ENCODE measurements at places on chromosomes 3 and 15.

DNA sequence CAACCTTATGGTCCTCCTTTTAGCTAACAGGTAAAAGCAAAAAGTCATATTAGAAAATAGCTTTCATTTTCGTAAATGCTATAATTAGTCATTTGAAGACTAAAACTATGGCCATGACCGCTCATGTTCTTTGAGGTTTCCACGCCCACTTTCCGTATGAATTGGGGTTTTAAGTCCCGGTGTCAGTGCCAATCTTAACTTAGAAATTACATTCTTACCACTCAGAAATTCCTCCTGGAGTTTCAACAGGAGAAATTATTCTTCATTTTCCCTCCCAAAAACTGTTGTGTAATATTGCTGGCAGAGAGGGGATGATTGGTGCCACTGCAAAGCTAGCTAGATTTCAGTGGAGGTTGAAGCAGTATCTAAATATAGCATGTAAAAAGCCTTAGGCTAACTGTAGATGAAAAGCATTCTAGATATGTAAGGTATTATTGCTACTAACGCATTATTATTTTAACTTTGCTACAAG, 71.0 kb upstream of the MDFIC2 start:
- H3K4me3 ChIP-seq = no peak overlapping the region
- no peaks in the 10 kb centered on the region for H3K36me3 ChIP-seq
- no peak for DNase-seq
- no peaks in the 10 kb centered on the region for H3K27me3 ChIP-seq
- H3K4me1 ChIP-seq = peaks cover 13% of the 10 kb centered on the region

DNA sequence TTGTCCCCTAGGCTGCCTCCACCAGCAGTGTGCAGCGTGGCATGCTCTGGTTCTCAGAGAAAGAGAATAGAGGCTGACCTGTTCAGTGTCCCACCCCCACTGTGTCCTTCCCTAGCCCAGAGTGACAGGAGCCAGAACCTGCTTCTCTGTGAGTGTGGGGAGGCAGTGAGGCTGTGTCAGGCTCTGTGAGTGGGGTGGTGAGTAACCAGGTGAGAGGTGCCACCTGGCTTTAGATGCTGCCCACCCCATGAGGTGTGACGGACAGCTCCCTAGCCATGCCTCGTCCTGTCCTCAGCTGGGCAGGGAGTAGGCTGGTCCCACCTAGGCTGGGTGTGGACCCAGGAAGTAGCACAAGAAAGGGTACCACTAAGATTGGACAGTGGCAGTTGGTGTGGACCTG, 6.3 kb downstream of the TEX264 start:
- peaks cover 73% of the 10 kb centered on the region for H3K36me3 ChIP-seq
- H3K27ac ChIP-seq = peak overlapping the region; percentile 13
- H3K4me1 ChIP-seq = peaks cover 57% of the 10 kb centered on the region

GRCh38 chr3:128173849-128174248, 20.6 kb downstream of the EEFSEC start:
- H3K27ac ChIP-seq = no peak overlapping the region
- H3K36me3 ChIP-seq = no peaks in the 10 kb centered on the region
- no peaks in the 10 kb centered on the region for H3K27me3 ChIP-seq
- no peak for DNase-seq

DNA sequence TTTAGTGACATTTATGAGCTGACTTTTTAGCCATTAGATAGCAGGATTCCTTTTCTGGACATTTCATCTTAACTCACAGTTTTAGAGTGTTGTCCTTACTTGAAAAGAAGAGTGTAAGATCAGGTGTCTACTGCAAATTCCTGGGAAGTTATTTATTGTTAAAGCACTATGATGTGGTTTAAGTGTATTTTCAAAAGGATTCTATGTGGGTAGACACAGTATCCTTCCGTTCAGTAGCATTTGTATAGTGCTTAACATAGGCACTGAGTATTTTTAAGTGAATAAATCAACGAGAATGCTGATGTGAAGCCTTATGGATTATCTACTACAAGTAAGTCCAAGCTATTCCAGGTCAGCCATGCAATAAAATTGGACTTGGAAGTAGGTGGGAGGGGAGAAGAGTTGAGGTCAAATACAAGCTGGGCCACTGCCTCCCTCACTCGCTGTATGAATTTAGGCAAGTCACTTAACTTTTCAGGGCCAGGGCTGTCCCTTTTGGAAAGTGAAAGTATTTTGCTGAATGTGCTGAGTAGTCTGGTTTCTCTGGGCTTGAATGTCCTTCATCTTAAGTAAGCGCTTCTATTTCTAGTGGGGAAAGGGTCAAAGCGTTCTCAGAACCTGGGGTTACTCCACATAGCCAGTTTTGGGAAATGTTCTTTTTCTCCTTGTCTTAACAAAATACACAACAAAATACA, 48.6 kb downstream of the GAP43 start:
- H3K4me1 ChIP-seq = no peaks in the 10 kb centered on the region
- no peaks in the 10 kb centered on the region for H3K27me3 ChIP-seq
- H3K27ac ChIP-seq = no peak overlapping the region
- H3K4me3 ChIP-seq = no peak overlapping the region
- no peaks in the 10 kb centered on the region for H3K36me3 ChIP-seq

DNA sequence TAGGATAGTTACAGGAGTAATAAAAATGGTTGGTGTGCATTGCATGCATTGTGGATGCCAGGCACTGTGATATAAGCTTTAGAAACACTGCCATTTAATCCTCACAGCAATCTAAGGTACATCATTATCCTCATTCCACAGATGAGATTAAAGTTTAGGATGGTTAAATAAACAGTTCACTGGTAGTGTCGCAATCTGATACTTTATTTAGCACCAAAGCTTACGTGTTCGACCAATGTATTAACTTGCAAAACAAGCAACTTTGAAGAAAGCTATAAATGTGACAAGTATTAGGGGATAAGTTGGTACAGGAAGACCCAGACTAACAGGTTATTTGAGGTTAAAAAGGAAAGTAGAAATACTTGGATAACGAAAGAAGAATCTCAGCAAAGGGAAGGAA, 150.5 kb upstream of the ZNF385D start:
- no peaks in the 10 kb centered on the region for H3K4me1 ChIP-seq
- no peak for DNase-seq
- no peak overlapping the region for H3K4me3 ChIP-seq

DNA sequence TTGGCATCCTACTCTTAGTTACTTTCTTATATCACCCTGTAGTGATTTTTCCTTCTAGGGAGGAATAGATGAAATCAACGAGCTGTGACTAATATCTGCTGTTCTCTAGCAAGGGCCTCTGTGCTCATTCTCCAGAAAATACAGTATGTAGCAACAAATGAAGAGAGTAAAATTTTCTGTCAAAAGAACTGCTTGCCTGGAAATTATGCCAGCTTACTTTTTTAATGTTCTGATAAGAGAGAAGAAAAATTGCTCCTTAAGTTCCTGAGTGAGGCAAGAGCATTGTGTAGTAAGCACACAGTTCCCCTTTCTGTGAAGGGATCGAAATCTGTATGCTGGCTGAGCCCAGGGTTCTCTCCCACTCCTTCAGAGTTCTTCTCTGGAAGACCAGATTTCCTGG, 51.4 kb upstream of the GK5 start:
- no peaks in the 10 kb centered on the region for H3K27me3 ChIP-seq
- no peaks in the 10 kb centered on the region for H3K4me1 ChIP-seq
- DNase-seq = no peak
- H3K36me3 ChIP-seq = no peaks in the 10 kb centered on the region
- H3K27ac ChIP-seq = no peak overlapping the region

DNA sequence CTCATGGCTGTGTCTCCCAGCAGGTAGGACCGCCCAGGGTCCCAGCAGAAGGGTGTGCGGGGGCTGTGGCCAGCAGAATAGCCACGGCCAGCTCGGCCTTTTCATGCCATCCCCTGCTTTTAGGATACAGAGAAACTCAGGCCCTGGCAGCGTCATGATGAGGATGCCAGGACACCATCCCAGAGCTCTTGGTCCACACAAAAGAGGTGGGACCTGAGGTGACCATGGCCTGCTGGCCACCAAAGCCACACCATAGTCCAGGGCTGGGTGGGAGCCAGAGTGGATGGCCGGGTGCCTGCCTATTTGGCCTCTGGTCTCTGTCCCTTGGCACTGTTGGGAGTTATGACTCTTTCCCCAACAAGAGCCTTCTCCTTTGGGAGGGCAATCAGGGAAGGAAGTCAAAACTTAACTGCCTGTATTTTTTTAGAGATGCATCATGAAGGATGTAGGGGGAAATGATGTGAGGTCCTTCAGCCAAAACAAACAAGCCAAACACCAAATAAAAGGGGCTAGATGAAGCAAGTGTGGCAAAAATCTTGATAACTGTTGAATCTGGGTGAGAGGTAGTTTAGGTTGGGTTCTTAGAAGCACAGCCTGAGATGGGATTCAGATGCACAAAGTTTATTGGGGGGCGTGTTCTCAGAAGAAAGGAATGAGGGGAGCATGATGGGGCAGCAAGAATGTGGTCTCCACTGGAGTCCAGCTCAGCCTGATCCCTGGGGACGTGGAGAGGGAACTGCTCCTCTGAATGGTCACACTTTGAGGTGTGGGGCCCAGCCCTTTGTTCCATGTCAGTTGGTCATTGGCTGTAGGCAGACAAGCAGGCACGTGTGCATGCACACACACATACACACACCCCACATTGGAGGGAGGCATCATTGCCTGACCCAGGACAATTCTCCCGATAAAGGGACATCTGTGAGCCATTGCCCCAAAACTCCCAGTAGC, 33.2 kb downstream of the SMAD6 start:
- no peak for DNase-seq
- H3K4me1 ChIP-seq = peaks cover 20% of the 10 kb centered on the region
- peak overlapping the region; percentile 70 for H3K27ac ChIP-seq
- H3K36me3 ChIP-seq = no peaks in the 10 kb centered on the region

GRCh38 chr15:101479851-101480612, 9.5 kb downstream of the PCSK6 start:
- no peak overlapping the region for H3K27ac ChIP-seq
- H3K4me3 ChIP-seq = no peak overlapping the region
- H3K36me3 ChIP-seq = no peaks in the 10 kb centered on the region
- H3K27me3 ChIP-seq = no peaks in the 10 kb centered on the region
- H3K4me1 ChIP-seq = peaks cover 27% of the 10 kb centered on the region

GRCh38 chr15:60814062-60814461, 335.1 kb upstream of the ICE2 start:
- DNase-seq = no peak
- no peaks in the 10 kb centered on the region for H3K36me3 ChIP-seq
- no peaks in the 10 kb centered on the region for H3K27me3 ChIP-seq
- H3K27ac ChIP-seq = no peak overlapping the region

- H3K27me3 ChIP-seq = no peaks in the 10 kb centered on the region
- H3K27ac ChIP-seq = peak overlapping the region; percentile 98
- DNase-seq = no peak
- no peaks in the 10 kb centered on the region for H3K36me3 ChIP-seq
Measured at GRCh38 chr3:136193278-136194054, 2.7 kb downstream of the MSL2 start.

- no peak overlapping the region for H3K4me3 ChIP-seq
- no peaks in the 10 kb centered on the region for H3K27me3 ChIP-seq
- no peak for DNase-seq
- no peaks in the 10 kb centered on the region for H3K4me1 ChIP-seq
- H3K27ac ChIP-seq = no peak overlapping the region
- no peaks in the 10 kb centered on the region for H3K36me3 ChIP-seq
Measured at GRCh38 chr3:144915202-144915601, 943.6 kb downstream of the DIPK2A start.

- H3K27me3 ChIP-seq = no peaks in the 10 kb centered on the region
- H3K4me1 ChIP-seq = no peaks in the 10 kb centered on the region
- DNase-seq = no peak
- no peaks in the 10 kb centered on the region for H3K36me3 ChIP-seq
- H3K27ac ChIP-seq = no peak overlapping the region
Measured at GRCh38 chr3:168612671-168613070, 516.9 kb upstream of the GOLIM4 start.

- no peak for DNase-seq
- no peaks in the 10 kb centered on the region for H3K27me3 ChIP-seq
- no peaks in the 10 kb centered on the region for H3K4me1 ChIP-seq
- H3K27ac ChIP-seq = no peak overlapping the region
Measured at GRCh38 chr15:51195459-51195858, 100.8 kb upstream of the TNFAIP8L3 start.

DNA sequence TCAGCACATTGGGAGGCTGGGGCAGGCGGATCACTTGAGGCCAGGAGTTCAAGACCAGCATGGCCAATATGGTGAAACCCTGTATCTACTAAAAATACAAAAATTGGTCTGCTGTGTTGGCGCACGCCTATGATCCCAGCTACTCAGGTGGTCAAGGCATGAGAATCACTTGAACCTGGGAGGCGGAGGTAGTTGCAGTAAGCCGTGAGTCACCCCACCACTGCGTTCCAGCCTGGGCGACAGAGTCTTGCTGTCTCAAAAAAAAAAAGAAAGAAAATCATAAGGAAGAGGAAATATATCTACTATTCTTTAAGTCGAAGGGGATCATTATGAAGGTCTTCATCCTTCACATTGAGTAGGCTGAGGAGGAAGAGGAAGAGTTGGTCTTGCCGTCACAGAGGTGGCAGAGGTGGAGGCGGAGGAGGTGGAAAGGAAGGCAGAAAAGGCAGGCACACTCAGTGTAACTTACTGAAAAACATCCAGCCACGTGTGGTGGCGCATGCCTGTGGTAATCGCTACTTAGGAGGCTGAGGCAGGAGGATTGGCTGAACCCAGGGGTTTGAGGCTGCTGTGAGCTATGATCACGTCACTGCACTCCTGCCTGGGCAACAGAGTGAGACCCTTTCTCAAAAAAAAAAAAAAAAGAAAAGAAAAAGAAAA, 14.2 kb downstream of the CSK start:
- DNase-seq = no peak
- peaks cover 61% of the 10 kb centered on the region for H3K4me1 ChIP-seq
- no peaks in the 10 kb centered on the region for H3K27me3 ChIP-seq

DNA sequence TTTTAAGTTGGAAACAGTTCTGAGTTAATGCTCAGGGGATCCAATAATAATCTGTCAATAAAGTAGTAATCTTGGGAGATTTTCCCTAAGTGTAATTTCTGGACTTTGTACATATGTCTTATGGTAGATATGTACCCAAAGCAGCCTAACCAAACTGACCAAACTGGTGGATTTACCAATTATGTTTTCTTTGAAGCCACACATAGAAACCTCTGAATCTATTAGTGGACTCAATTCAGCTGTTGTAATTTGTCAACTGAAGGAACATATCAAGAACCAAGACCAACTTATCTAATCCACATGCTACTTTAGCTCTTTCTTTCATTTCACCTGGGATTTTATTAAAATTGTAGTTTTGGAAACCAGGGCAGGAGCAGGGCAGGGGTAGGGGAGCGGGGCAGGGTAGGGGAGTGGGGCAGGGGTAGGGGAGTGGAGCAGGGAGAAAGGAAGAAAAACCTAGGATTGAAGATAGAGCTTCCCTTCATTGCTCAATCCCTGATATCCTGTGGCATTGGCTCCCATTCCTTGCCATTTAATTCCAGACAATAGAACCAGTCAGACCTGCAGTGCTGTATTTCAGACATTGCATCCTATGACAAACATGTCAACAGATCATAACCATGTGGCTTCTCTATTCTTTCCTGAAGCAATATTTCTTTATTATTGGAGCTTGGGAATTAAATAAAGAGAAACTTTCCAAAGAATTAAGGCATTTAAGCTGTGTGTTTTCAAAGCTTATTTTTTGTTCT, 101.8 kb downstream of the NFKBIZ start:
- no peak for DNase-seq
- peaks cover 24% of the 10 kb centered on the region for H3K4me1 ChIP-seq
- H3K27me3 ChIP-seq = no peaks in the 10 kb centered on the region
- no peaks in the 10 kb centered on the region for H3K36me3 ChIP-seq

GRCh38 chr15:39115379-39116057, 465.4 kb upstream of the THBS1 start:
- no peak overlapping the region for H3K4me3 ChIP-seq
- DNase-seq = no peak
- H3K27me3 ChIP-seq = no peaks in the 10 kb centered on the region
- H3K36me3 ChIP-seq = no peaks in the 10 kb centered on the region
- no peaks in the 10 kb centered on the region for H3K4me1 ChIP-seq
- no peak overlapping the region for H3K27ac ChIP-seq

Measured in esophagus squamous epithelium (tissue), 5 donors.